ENCODE measurements at places on chromosomes 5 and 9.

GRCh38 chr5:146720107-146720506 is 158.4 kb downstream of the PPP2R2B start:
- no peak for DNase-seq

GRCh38 chr9:79501546-79501945 is 70.2 kb upstream of the TLE4 start:
- DNase-seq, result no peak

DNA sequence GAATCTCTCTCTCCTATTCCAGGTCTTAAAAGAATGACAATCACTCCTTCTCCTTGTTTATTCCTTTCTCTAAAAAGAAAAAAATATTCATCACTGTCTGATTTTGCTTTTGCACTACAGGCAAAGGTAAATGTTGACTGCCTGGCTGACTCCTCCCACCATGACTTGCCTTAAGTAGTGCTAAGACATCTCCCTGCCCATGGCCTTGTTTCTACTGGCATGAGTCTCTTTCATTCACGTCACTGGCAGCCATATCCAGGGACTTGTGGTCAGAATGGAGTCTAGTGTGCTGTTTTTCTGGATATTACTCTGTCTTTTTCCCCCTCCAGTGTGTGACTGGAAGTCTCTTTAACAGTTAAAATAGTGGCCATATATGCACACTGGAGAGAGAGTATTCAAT is 522.9 kb upstream of the DAB2 start:
- no peak for DNase-seq

DNA sequence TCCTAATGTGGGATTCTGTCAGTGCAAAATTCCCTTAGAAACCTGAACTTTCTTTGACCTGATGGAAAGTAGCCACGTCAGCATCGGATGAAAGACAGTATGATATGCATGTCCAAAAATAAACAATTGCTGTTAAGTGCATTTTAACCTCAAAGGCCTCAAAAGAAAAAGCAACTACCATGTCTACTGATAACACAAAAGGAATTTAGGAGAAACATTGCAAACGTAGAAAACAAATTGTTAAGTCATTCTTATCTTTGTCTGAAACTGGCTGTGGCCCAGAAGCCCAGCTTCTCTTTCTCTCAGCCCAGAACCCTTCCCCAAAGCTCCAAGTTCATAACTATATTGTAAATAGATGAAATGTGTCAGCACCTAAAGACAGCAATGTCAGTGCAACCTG is 11.1 kb upstream of the LHFPL2 start:
- no peak for DNase-seq
